ENCODE measurements at places on chromosomes 2 and 18.

DNA sequence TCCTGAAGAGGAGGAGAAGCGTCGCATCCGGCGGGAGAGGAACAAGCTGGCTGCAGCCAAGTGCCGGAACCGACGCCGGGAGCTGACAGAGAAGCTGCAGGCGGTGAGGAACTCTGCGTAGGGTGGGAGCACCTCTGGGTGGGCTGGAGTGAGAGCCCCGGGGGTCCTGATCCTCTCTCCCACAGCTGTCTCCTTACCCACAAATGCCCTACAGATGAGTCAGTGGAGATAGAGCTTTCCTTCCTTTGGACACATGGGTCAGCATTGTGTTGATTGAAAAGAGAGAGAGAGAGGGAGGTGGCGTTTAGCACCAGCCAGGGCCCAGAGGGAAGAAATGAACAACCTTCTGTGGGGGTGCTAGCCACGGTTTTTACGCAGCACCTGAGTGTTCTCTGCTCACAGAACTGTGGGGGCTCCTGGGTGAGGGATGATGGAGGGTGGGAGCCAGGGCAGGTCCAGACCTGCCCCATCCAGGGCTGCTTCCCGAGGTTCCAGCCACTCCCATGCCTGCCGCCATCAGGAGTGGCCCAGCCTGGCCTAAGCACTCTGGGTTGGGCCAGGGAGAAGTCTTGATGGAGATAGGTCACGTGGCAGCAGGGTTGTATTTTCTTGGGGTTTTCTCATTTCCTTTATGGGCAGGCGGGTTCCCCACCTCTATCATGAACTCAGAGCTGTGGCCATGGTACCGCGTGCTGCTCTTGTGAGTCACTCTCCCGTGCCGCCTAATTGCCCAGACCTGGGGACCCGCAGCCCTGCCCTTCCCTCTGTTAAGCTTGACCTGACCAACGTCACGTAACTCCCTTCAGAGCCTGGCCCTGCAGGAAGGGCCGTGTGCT lies 16.3 kb downstream of the FOSL2 start:
- no peak for DNase-seq

DNA sequence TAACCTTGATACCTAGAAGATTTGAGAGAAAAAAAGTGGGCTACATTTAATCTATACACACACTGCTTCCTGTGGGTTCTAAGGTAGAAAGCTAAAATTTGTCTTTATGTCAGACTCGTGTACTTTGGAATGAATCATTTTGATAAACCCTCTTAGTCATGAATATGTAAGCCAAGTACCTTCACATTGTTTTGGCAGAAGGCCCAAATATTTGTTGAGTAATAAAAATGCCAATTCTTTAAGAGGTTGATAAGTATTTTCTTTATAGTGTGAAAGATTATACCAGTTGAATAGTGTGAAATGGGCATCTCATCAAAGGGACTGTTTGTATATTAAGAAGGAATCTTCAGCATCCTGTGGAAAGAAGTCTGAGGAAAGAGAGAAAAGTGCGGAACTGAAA lies 1464.7 kb upstream of the ZEB2 start:
- DNase-seq = no peak

DNA sequence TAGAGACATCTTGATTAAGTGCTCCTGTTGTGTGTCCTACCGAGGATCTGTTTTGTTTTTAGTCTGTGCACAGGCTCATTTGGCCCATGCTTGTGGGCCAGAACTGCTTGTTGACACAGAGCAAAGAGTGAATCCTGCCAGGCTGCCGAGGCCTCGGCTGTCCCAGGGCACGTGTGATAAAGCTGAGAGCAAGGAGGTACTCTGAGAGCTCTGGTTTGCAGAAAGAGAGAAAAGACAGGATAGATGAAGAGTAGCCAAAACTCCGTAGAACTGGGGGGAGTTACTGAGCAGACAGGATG lies 175.1 kb downstream of the FAM210A start:
- no peak for DNase-seq

DNA sequence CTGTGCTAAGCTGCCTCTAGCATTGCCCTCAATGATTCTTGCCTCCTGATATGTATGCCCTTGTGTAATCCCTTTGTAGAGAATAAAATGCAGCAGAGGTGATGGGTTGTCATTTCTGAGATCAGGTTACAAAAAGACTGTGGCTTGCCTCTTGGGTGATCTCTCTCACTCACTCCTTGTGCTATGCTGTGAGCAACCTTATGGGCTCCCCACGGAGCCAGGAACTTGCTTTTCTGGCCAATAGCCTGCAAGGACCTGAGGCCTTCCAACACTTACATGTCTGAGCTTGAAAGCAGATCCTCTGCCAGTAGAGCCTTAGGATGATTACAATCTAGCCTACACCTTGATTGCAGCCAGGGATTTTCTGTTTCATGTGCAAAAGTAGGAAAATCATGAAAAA lies 123.1 kb upstream of the XIRP2 start:
- DNase-seq = no peak

DNA sequence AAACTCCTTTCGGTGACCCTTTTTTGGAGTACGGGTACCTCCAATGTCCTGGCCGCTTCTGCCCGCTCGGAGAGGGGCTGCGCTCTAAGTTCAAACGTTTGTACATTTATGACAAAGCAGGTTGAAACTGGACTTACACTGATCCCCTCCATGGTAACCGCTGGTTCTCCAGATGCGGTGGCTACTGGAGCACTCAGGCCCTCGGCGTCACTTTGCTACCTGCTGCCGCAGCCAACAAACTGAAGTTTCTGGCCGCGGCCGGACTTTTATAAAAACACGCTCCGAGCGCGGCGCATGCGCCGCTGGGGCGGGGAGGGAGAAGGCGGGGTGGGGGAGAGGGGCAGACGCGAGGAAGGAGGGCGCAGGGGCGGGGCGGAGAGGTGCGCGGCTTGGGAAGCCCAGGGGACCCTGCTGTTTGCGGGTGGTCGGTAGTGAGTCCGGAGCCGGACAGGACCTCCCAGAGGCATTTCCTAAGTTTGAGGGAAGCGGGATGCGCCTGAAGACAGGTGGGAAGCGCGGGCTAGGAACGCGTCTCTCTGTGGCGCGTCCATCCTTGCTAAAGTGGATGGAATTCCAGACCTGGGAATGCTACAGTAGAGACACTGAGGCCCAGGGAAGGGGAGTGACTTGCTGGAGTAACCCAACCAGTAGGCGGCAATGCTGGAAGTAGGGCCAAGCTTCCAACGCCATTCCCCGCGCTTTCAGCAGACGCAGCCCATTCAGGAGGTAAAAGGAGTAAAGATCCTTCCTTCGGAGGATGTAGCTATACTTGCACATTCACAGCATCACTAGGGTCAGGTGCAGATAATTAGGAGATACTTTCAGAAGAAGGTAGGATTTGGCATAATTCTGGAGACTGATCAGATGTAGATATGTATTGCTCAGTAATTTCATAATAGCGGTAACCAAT lies at the start of gene CXCR4:
Gene CXCR4, minus strand, starts transcription at position 241 of the 910 bp plus-strand sequence. Its CDS starts 89 bp downstream, at position 152.
- peak; percentile 93 for DNase-seq

GRCh38 chr2:1738646-1739302 lies 5.5 kb downstream of the PXDN start:
- DNase-seq = no peak

DNA sequence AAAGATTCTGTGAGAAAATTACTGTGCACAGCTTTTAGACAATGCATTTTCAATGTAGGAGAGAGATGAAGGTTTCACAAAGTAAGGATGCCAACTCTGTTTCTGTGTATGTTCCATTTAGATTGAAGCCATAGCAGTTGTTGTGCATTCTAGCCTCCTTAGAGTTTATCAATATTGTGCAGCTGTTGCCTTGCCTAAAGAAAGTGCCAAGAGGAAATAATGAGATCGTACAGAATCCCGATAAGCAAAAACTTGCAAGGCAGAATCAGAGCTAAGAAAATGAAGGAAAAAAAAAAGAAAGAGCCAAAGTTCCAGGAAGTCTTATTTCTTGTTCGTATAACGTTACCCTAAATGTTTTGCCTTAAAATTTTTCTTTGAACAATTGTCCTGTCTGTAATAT lies 965.0 kb downstream of the DCDC2C start:
- no peak for DNase-seq

DNA sequence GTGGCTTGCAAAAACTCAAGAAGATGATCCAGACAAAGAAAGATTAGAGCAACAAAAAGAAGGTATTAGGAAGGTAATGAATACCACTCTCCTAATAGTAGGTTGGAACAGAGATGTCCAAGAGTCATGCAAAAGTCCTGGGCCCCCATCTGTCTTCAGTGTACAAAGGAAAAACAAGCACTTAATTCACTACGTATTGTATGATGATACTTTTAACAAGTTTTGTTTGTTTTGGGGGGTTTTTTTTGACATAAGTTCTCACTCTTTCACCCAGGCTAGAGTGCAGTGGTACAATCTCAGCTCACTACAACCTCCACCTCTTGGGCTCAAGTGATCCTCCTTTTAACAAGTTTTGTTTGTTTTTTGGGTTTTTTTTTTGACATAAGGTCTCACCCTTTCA lies 80.6 kb upstream of the RTN4 start:
- no peak for DNase-seq

GRCh38 chr2:112483831-112484230 lies 1.9 kb downstream of the TTL start:
- no peak for DNase-seq

- DNase-seq = no peak
Measured at GRCh38 chr2:228469721-228470120, 288.2 kb upstream of the SPHKAP start.

DNA sequence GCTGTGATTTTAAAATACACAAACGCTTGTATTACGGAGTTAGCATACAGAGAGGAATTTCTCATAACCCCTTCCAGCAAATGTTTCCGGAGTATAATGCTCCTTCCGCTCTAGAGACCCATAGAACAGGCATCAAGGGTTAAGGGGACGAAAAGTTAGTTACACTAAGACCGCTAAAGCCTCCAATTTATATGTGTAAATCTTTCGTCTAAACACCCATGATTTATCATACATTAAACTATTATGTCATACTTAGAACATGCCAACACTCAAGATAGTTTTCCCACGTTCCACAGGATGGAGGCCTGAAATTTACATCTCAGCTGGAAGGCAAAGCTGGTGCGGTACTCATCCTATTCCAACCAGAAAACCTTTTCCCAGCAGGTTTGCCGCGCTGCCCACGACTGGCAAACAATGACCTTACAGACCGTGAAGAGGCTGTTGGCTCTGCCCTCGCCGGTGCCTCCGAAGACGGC lies 650 bp downstream of the ORMDL1 start:
- peak; percentile 41 for DNase-seq

DNA sequence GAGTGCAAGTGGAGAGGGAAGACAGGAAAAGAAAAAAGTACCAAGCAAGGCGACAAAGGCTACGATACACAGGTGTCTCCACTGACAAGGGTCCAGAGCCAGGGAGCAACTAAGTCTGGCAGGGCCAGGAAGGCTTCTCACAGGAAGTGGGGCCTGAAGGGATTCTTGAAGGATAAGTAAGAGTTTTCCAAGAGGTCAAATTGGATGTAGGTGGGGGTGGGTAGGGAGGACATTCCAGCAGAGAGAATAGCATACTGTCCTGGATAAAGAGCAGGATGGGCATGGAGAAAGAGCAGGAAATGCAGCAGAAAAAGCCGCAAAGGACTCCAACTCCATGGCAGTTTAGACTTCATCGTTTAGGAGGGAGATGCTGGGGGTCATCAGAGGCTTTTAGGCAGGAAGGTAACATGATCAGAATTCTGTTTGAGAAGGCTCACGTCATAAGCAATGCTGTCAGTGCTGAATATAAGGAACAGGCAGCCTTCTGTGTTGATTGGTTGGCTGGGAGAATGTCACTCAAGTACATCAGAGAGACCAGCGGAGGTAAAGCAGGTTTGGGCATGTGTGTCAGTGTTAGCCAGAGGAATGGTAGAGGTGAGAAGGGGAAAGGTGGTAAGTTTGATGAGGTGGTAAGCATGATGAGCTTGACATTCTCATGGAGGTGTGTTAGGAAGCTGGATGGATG lies 35.1 kb downstream of the ARHGAP25 start:
- DNase-seq = no peak

DNA sequence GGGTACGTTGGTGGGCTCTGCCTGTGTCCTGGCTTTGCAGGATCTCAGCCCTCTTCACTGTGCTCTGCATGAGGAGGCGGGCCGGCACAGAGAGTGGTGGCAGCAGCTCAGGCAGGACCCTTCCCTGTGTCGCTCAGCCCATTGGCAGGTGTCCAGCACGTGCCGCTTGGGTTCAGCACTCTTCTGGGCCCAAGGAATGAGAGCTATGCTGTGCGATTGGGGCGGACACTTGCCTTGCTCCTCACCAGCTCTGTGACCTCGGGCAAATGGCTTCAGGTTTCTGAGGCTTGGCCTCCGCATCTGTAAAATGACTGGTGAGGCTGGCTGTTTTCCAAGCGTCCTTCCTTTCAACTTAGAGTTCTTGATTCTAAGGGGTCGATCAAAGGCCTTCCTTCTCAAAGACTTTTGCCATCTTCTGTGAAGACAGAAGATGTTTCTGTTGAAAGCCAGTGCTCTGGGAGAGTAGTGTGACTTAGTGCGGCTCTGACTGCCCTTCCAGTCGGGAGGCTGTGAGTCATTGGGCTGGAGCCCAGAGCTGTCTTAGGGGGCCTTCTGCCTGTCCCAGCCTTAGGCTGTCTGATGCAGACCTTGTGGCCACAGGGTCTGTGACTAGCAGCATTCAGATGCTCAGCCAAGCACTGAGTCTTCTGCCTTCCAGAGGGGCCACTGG lies 35.6 kb downstream of the GLI2 start:
- no peak for DNase-seq

GRCh38 chr2:74858281-74858680 lies 24.4 kb downstream of the HK2 start:
- DNase-seq = no peak

DNA sequence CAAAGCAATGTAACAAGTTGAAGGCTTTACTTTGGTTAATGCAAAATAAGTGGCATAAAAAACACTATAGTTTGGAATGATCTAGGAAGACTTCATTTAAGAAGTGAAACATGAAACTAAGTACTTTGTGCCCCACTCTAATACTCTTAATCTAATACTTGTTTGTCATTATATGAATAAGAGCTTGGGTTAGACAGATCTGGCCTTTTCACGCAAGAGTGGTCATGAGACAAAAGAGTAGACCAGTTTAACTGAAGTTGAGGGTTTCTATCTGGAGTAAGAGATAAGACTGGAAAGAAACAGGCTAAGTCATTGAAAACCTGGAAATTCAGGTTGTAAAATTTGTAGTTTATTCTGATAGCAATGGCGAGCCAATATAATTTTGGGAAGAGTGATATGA lies 2.8 kb downstream of the SLC30A6 start:
- DNase-seq = peak; percentile 36

DNA sequence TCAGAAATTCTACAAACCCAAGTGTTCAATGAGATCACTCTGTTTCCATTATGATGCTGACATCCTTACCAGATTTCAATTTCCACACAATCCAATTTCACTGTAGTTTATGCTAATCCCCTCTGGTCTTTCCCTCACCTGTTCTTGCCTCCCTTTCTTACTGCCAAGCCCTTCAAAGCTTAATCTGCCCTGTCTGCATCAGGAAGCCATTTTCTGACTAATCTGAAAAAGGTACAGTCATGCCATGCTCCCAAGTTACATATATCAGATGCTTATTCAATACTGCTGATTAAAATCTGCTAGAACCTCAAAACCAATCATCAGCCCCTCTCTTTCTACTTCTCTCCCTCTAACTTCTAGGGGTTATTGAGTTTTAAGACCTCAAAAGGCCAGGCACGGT lies 8.9 kb downstream of the KRTCAP3 start:
- no peak for DNase-seq

DNA sequence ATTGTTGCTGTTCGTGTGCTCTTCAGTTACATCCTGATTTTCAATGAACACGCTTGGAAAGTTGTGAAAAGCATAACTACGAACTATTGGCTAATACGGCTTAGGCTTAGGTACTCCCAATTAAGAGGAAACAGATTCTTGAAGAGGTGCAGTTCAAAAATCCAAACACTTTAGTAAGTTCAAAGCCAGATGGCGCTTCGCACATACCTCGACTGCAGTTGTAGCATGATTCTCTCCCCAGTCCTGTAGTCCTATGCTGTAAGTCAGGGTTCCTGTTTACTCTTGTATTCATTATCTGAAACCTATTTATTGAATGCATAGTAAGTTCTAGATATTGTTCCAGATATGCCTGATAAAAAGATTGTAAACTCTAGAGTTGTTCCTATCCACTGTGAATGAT lies 165.2 kb downstream of the TRIB2 start:
- DNase-seq = no peak

All from GM13976 (cell line).